Colonic mucosa (tissue), 4 donors: ENCODE measurements at places on chromosomes 12 and 14. TPM values are rescaled to one million over a fixed set of nuclear protein-coding genes. Genes with fewer than 3 reads are reported as not detected.

DNA sequence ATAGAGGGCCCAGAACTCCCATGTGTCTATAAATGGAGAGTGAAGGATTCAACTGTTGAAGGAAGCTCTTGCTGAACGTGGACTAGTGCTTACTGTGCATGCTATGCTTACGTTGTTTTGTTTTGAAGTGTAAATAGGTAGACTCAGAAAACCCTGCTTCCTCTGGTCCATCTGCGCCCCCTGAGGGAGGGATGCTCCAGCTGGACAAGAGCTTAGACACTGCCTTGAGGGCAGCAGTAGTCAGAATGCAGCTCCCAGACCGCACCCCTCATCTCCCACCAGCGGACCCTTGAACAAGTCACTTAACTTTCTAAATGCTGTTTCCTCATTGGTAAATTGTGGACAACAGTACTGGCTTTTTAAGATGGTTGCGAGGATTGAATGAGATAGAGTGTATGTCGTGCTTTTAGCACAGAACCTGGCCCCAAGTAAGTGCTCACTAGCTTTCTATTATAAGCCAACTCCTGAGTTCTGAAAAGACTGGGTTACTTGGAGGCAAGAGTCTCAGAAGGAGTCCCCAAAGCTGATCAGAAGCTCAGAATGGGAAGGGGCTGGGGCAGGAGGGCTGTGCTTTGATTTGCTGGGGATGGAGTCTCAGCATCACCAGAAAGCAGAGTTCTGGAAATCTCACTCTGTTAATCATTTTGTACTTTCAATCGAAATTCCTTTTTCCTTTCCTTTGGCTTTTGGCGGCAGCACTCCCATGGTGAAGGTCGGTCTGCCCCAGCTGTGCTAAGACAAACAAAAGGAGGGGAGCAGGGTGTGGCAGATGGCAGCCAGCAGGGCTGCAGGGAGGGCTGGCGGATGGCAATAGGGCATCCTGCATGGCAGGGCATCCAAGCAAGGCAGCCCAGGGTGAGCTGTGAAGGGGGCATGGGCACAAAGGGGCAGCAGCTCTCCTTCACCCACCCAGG, 15.6 kb downstream of the AGAP2 start:
- no peak for DNase-seq
- H3K4me1 ChIP-seq, result no peaks in the 10 kb centered on the region
- no peak overlapping the region for H3K27ac ChIP-seq
- peaks cover 6% of the 10 kb centered on the region for H3K27me3 ChIP-seq
- H3K36me3 ChIP-seq, result peaks cover 5% of the 10 kb centered on the region

GRCh38 chr14:103110681-103111231, 12.5 kb upstream of the TNFAIP2 start:
- H3K4me1 ChIP-seq, result peaks cover 9% of the 10 kb centered on the region
- DNase-seq, result no peak
- H3K36me3 ChIP-seq, result no peaks in the 10 kb centered on the region
- no peak overlapping the region for H3K4me3 ChIP-seq

Gene APOF
- total RNA-seq, result 0.15 TPM

Gene PTCSC3
- total RNA-seq, result not detected

DNA sequence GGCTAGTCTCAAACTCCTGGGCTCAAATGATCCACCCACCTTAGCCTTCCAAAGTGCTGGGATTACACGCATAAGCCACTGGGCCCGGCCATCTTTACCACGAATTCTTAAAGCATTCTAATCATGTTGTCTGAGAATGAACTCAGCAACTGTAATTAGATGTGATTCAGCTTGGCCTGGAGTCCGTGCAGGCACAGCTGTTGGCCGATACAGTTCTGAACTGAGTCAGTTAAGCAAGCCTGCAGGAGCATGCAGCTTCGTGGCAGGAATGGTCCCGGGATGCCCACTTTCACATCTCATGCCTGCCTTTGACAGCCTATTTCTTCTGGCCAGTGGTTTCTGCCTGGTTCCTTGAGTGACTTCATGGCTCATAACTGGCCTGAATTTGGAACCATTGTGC, 194.1 kb downstream of the ANO6 start:
- no peak overlapping the region for H3K27ac ChIP-seq
- no peak overlapping the region for H3K4me3 ChIP-seq
- H3K27me3 ChIP-seq, result no peaks in the 10 kb centered on the region

- H3K4me1 ChIP-seq, result no peaks in the 10 kb centered on the region
- no peaks in the 10 kb centered on the region for H3K27me3 ChIP-seq
- no peak overlapping the region for H3K27ac ChIP-seq
- no peak for DNase-seq
- H3K36me3 ChIP-seq, result no peaks in the 10 kb centered on the region
Observed at GRCh38 chr12:29431513-29431912, 50.5 kb upstream of the ERGIC2 start.

DNA sequence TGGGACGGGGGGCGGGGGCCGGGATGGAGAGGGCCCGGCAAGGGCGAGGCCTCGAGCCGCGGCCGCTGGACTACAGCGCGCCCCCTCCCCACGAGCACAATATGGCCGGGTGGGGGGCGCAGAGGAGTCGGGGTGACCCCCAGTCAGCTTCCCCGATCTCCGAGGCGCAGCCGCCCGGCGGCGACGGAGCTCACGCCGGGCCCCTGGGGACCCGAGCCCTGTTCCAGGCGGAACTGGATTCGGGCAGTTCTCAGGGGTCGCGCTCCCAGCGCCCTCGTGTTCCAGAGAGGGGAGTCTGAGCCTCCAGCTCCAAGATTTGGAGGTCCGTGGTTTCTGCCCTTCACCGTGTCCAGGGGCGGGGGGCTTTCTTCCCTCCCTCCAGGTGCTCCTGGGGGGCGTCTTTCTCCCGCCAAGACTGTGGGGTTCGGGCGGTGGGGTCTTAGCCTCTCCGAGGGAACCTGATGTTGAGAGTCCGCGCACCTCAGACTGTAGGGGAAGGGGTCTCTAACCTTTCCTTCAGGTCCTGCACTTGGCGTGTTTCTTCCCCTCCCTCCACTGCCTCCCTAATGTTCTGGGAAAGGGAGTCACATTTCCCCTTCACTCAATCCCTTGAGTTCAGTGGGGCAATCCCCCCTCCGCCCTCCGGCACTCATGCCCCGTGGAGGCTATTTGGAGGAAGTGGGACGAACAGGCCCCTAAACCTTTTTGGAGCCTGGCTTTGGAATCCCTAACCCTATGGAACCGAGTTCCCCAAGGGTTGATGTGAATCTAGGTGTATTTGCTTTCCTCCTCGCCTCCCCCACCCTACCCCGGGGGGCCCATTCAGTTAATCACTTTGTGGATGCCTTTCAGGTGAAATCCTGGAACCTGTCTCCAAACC, 584 bp downstream of the ACVR1B start:
- peak overlapping the region; percentile 87 for H3K4me3 ChIP-seq
- peak; percentile 41 for DNase-seq
- peak overlapping the region; percentile 88 for H3K27ac ChIP-seq
- peaks cover 17% of the 10 kb centered on the region for H3K4me1 ChIP-seq
- no peaks in the 10 kb centered on the region for H3K36me3 ChIP-seq

DNA sequence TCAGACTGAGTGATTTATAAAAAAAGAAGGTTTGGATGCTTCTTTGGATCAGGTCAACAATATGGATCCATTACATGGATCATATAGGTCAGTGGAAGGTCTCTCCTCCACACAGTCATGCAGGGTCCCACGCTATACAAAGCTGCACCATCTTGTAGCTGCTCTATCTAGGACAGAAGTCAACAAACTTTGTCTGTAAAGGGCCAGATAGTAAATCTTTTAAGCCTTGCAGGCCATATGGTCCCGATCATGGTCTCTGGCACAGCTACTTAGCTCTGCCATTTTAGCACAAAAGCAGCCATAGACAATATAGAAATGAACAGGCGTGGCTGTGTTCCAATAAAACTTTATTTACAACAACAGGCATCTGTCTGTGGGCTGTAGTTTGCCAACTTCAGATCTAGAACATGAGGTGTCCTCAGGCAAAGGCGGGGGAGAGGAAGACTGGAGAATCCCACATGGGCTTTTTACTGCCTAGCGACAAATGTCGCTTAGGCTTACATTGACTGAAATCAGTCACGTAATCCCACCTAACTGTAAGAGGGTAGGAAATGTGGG, 36.7 kb downstream of the TMEM233 start:
- no peak overlapping the region for H3K4me3 ChIP-seq
- H3K4me1 ChIP-seq, result no peaks in the 10 kb centered on the region
- no peak overlapping the region for H3K27ac ChIP-seq
- no peak for DNase-seq
- H3K27me3 ChIP-seq, result no peaks in the 10 kb centered on the region

Gene OR11H12
- total RNA-seq, result not detected
